Activated T-cell treated with anti-CD3 and anti-CD28 coated beads, Interleukin-2, amount 50 U/mL, for 72 hours (primary cell): ENCODE measurements at places on chromosomes 5 and 9. TPM values are rescaled to one million over a fixed set of nuclear protein-coding genes. Genes with fewer than 3 reads are reported as not detected.

GRCh38 chr5:75053054-75053303 lies 621 bp upstream of the GCNT4 start:
- DNase-seq, result no peak

DNA sequence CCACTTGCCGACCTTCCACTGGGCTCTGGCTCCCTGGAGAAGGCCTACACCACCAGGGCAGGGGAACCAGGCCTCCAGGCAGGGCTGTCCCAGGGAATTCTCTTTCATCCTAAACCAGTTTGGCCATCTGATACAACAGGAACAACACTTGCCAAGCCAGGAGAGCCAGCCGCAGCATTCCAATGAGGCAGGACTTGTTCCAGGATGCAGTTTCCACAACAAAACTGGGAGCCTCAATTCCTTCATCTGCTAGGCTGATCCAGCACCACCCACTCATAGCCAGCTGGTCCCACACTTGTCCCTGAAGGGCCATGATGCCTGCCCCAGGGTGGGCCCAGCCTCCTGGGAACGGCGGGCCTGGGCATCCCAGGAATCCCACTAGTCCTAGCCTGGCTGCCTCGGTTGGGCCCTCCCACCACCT lies 26.0 kb downstream of the BICD2 start:
- DNase-seq, result no peak

DNA sequence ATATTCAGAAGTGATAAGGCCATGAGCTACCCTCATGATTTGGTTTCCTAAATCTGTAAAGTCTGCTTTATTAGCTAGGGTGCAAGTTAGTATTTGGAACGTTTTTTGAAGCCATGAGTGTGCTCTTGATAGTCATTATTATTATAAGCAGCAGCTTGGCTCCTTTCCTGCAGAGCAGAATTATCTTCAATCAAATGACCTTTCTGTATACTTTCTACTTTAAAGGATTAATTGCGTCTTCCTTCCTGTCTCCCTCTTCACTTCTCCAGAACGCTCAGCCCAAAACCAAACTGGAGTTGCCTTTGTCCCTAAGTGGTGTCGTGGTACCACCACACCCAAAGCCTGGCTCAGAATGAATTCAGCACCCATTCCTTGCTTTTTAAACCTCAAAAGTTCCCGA lies 211.3 kb downstream of the ARHGAP26 start:
- no peak for DNase-seq

DNA sequence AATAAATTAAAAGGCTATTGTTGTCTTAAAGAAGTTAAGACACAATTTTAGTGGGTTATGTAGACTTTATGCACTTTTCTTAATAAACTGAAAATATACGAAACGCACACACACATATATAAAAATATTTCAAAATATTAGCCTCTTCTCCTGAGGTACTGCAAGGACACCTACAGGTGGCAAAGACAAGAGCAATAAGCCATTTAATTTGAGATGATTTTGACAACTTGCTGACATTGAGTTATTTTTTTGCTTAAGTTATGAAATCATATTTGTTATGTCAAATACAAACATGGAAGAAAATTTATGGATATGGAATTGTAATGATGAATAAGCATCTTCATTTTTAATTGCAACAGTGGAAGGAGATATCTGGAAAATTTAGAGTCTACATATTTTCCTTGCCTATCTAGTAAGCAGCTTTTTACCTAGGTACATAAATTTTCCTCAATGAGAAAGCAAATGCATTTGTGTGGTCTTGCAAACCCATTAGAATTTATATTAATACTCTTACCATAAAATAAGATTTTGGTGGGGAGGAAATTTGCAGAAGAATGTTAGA lies 301.6 kb downstream of the ISL1 start:
- no peak for DNase-seq

DNA sequence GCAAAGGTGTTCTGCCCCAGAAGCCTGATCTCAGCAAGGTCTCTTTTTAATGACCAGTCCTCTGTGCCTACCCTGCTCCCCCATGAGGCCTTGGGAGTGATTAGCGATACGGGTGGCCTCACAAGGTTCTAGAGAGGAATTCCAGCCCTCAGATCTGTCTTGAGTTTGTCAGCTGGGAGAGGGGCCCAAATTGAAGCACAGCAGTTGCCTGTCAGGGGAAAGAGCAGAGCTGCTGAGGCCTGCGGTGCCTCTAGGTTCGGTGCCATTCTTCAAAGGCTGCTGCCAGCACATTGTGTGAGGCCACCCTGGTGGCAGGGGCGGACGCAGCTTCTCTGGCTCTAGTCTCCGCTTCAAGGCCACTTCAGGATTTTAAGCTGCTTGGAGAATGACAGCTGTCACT lies 85.7 kb upstream of the GRIA1 start:
- DNase-seq, result no peak

- DNase-seq, result no peak
Observed at GRCh38 chr9:95092262-95093072, 225.0 kb downstream of the FANCC start.

GRCh38 chr9:14207352-14207995 lies 106.5 kb downstream of the NFIB start:
- DNase-seq, result no peak

GRCh38 chr9:69044240-69045219 lies 9.0 kb downstream of the FXN start:
- no peak for DNase-seq

- DNase-seq, result no peak
Observed at GRCh38 chr9:88628114-88628513, 93.1 kb downstream of the NXNL2 start.

TARS1 gene
- 334 TPM for total RNA-seq

DNA sequence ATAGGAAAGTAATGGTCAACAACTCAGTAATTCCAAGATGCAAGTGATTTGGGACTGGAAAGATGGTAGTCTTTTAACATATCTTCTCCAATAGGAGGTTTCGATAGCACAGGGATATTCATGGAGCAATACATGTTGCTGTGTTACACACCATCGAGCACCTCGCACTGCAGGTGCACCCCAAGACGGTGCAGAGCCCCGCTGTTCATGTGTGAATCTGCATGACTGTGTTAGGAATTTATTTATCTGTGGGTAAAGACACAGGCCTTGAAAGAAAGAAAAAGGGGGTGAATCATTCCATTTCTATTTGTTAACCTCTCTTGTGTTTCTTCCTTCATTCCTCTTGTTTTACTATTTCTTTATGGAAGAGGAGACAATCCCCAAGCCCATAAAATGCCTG lies 217.1 kb downstream of the EBF1 start:
- DNase-seq, result no peak

BRD9 gene
- 50.6 TPM for total RNA-seq

TAF11L10 gene
- total RNA-seq, result not detected

DNA sequence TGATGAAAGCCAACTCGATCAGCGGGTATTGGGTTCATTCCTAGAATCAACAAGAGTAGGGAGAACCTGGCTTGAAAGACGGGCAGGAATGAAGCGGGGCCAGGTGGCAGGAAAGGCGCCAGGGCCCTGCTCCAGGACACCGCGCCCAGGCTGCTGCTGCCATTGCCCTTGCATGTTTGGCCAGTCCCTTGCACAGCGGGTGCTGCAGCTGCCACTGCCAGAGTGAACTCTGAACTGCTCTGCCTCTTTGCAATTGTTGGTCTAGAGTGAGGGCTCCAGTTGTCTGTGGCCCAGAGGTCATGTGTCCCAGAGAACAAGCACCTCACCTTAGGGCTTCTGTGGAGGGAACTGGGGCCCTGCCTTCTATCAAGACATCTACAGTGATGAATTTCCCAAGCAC lies 24.0 kb upstream of the CARTPT start:
- no peak for DNase-seq

- DNase-seq, result no peak
Observed at GRCh38 chr5:141883184-141883891, 5.1 kb upstream of the PCDH1 start.

DNA sequence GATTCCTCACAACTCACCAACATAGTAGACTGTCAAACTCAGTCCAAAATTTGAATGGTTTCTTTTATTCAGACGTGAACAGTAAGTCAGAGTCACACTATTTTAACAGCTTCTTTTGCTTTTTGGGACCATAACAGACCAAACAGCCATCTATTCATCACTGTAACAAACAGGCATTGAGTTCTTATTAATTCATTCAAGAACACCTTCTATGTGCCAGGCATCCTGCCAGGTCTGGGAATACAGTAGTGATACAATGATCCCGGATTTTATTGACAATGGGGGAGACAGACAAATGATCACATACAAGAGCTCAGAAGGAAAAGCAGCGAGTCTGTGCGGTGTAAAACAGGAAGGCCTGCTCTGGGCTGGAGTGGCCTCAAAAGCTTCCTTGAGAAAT lies 153.3 kb upstream of the ERCC6L2 start:
- DNase-seq, result no peak

DNA sequence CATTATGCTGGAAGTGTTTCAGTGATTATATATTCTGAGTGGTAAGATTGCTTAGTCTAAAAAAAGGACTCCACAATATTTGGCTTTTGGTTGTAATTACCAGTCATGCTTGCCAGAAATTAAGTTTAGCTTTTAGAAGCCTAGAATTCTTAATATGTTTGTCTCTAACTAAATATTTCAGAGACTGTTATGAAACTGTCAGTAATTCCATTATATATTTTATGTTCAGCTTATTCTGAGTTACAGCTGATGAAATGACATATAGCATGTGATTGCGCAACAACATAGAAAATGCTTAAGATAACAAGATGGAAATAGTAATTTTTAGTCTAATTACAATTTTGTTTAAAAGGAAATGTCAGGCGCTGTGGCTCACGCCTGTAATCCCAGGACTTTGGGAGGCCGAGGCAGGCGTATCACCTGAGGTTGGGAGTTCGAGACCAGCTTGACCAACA lies 44.2 kb downstream of the KIAA1958 start:
- no peak for DNase-seq

IFNA21 gene
- total RNA-seq, result not detected

TTC33 gene
- total RNA-seq, result 29.4 TPM

GPRIN1 gene
- 1.4 TPM for total RNA-seq

DNA sequence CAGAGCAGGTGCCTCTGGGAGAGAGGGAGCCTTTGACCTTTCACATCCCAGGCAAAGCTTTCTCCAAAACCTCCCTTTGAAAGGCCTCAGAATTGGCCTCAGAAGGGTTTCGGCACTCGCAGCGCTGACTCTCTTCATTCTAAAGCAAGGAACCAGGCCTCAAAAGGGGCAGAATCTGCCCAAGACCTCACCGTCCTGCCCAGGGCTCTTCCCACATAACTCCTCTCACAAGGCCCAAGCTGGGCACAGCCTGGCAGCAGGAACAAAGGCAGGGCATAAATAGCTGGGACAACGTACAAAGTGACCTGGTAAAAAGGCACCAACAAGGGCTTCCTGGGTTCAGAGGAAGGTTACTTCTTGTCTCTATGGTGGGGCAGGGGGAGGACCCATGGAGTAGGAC lies 166.3 kb upstream of the FSTL4 start:
- no peak for DNase-seq

GRCh38 chr9:113741886-113742854 lies 133.9 kb upstream of the ZNF618 start:
- no peak for DNase-seq

GRCh38 chr5:143679777-143680176 lies 132.2 kb upstream of the HMHB1 start:
- no peak for DNase-seq

NUP188 gene
- 98.0 TPM for total RNA-seq

GRCh38 chr5:40278881-40279280 lies 400.8 kb upstream of the PTGER4 start:
- no peak for DNase-seq

RPL35 gene
- 1,822 TPM for total RNA-seq

SLC36A3 gene
- not detected for total RNA-seq

GRCh38 chr9:113973963-113974413 lies 97.9 kb downstream of the ZNF618 start:
- no peak for DNase-seq

DNA sequence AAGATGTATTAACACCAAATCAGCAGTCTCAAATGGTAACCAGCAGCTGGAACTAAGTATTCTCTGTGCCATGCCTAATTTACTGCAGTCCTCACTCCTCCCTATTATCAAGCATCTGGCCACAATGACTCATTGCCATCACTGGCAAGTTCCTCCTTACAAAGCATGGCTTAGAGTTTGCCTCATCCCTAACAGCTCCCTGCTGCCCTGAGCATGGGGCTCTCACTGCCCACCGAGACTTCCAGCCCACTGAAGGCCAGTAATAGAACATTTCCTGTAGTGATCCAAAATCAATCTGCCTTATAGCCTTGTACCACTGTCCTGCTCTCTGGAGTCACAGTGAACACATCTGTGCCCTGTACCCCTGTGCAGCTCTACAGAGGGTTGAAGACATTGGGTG lies 211.9 kb upstream of the TRIM32 start:
- DNase-seq, result no peak
